ENCODE measurements at places on chromosomes 11 and 22.

GRCh38 chr11:9823887-9824385, 160.1 kb downstream of the SWAP70 start:
- no peak for DNase-seq

GRCh38 chr11:13896981-13897353, 65.6 kb upstream of the SPON1 start:
- DNase-seq = no peak

- DNase-seq = no peak
Measured at GRCh38 chr11:94148189-94148588, 19.5 kb downstream of the PANX1 start.

DNA sequence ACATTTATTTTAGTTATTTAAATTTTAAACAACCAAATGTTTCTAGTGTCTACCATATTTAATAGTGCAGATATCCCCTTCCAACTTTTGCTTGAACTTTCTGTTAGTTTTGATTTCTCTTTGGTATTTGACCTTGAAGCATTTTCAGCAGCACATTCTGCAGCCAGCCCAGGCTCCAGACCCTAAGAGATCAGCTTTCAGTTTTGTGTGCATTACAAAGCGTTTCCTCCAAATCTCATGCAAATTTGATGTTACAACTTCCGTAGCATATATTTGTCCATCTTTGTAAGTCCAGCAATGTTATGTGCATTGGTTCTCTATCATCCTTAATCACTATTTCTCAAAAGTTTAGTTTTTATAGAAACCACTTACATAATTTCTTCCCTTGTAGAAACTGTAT, 14.6 kb upstream of the SERGEF start:
- DNase-seq = no peak

GRCh38 chr22:23754980-23755636, 883 bp upstream of the VPREB3 start:
- no peak for DNase-seq

DNA sequence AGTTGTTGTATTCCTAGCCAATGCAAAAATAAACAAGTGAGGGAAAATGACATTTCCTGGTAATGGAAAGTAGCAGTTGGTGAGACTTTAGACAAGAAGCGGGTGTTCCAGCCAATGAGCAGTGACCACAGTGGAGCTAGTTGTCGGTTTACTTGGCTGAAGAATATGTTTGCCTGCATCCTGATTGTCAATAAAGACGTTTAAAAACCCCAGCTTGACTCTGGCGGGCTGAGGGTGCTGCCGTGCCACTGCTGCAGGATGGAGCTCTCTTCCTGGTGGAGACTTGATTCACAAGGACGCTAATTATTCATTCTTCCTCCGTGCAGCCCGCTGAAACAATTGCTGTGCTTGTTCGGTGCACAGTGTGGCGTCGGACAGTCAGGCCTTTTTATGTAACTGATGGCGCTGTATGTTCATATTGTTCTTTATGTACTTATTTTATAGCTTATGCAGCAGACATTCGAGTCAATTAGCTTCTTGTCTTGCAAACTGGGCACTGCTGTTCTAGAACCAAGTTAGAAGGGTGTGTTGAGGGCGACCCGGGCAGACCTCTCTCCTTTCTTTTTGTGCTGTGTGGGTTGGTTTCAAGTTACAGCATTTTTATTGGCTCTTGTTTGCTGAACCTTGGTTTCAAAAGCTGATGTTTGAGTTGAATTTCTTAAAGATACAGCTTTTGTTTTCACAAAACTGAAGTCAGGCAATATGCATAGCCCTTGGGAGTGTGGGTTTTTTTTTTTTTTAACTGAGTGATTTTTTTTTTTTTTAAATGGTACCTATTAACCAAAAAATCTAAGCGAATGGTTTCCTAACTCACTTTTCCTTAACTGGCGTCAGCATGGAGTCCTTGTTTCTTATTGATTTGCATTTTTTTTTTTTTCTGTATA, 153.9 kb downstream of the TEAD1 start:
- DNase-seq = no peak

GRCh38 chr22:37654563-37655251, 3.8 kb upstream of the PDXP start:
- DNase-seq = no peak

DNA sequence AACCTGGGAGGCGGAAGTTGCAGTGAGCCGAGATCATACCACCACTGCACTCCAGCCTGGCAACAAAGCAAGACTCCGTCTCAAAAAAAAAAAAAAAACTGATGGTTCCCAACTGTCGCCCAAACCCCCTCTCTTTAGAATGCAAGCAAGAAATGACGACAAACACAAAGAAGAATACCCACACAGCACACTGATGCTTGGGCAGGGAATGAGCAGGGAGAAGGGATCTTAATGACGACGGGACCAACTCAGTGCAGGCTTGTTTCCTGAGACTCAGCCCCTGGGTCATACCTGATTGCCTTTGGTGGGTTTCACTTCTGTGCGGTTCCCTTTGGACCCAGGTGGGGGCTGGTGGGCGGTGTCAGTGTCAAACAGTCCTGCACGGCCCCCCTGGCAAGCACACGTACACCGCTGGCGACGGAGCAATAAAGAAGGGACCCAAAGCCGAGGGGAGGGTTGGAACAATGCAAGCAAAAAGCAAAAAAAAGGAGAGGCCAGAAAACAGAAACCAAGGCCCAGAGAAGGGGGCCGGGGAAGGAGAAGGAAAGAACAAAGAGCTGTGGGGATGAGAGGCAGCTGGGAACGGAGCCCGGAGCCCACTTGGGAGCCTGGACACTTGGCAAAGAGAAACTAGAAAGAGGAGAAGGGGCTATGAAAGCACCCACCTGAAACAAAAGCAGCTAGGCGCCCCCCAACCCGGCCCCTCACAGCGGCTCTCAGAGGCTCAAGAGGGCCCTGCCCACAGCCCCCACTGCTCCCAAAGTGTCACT, 99.6 kb downstream of the CELSR1 start:
- DNase-seq = no peak

- DNase-seq = no peak
Measured at GRCh38 chr11:20192641-20193040, 32.4 kb upstream of the DBX1 start.

DNA sequence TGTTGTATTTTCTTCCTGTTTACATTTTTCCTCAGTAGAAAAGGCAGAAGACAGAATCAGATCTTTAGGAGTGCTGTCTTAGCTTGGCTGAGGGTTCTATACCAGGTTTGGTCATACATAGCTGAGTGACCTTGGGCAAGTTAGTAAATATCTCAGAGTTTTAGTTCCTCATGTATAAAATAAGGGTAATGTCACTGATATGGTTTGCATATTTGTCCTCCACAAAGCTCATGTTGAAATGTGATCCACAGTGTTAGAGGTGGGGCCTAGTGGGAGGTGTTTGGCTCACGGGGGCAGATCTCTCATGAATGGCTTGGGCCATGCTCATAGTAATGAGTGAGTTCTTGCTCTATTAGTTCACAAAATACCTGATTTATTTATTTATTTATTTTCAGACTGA, 7.5 kb upstream of the HTR3A start:
- no peak for DNase-seq

GRCh38 chr11:90700789-90701439, 478.1 kb upstream of the CHORDC1 start:
- no peak for DNase-seq

GRCh38 chr11:60377401-60378136, 763 bp upstream of the MS4A7 start:
- no peak for DNase-seq

GRCh38 chr11:75262436-75262835, 21.9 kb downstream of the TPBGL start:
- no peak for DNase-seq

DNA sequence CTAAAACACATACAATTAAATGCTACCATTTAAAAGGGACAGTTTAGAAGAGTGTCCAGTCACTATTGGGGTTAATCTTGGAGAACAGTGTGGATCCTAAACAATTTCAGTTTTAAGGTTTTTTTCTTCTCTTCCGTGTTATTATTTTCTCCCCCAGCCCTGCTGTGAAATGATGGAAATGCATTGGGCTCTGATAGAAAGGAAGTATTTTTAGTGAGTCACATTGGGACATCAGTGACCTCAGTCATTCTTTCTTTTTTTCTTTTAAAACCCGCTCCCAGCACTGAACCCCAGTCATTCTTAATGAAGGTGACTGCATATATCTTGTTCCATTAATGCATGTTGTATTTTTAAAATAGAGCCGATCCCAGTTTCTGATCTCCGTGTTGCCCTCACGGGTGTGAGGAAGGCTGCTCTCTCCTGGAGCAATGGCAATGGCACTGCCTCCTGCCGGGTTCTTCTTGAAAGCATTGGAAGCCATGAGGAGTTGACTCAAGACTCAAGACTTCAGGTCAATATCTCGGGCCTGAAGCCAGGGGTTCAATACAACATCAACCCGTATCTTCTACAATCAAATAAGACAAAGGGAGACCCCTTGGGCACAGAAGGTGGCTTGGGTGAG, 93.2 kb upstream of the OR4B1 start:
- no peak for DNase-seq

GRCh38 chr22:47042861-47043496, 280.5 kb downstream of the TBC1D22A start:
- DNase-seq = no peak

DNA sequence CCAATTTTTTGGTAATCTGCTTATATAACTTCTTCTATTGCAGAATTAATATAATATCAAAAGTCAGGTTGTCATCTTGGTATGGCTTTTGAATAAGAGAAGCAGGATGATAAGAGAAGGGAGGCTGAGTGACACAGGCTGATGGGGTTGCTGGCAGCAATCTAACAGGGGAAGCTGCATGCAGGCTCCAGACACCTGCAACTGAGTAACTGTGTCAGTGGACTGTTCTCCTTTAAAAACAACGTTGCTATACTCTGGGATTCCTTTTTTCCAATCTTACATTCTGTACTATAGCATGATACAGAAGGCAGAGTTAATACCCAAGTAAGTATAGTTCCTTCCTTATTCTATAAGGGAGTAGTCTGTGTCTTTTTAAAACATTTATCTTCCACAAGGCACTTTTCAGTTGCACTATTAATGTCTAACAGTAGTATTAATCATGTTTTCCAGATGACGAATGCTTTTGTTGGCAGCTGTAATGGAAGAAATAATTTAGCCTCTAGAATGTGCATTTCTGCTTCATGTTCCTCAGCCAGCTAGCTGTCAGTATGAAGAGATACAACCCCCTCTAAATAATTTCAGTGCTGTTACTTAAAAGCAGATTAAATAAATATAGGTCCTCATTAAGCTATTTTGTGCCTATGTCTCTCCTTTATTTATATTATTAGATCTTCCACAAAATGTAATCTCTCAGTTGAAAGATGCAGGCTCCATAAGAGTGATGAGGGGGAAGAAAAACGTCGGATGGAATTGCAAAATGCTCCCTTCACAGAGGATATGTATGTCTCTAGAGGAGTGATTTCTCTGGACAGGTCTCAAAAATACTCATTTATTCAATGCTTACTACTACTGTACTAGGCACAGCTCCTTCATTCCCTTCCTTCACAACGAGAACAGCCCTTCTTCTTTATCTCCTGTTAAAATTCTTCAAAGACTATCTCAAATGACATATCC, 50.8 kb downstream of the ATG16L2 start:
- no peak for DNase-seq

DNA sequence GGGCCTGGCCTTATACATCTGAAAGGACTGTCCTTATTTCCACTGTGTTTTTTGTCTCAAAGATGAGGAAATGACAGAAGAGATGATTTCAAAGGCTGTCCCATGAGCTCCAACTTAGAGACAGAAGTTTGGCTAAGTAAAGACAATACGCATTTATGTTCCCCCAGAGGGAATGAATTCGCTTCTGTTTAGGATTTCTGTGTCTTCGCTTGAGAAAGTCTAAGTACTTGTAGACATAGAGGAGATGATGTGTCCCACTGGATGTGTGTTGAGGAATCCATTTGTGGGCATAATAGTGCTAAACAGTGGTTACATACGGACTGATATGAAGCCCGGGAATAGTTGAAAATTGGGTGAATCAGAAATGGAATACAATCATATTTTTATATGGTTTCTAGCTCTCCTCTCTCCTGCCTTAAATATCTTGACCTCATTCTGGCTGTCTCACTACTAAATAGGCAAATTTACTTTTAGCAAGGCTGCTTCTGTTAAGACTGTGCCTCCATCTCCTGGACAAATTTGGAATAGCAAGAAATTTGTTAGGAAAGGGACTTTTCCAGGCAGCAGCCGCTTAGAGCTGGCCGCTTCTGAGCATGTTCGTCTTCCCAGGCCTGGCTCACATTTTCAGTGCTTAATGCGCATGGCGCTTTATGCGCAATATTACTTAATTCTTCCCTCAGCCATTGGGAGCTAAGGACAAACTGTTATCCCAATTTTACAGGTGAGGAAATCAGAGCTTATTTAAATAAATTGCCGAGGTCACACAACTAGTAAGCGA, 1.9 kb upstream of the PEX26 start:
- DNase-seq = peak; percentile 65

GRCh38 chr22:39209756-39210155, 35.0 kb downstream of the PDGFB start:
- DNase-seq = no peak

GRCh38 chr11:82462608-82463242, 270.9 kb downstream of the FAM181B start:
- DNase-seq = no peak

DNA sequence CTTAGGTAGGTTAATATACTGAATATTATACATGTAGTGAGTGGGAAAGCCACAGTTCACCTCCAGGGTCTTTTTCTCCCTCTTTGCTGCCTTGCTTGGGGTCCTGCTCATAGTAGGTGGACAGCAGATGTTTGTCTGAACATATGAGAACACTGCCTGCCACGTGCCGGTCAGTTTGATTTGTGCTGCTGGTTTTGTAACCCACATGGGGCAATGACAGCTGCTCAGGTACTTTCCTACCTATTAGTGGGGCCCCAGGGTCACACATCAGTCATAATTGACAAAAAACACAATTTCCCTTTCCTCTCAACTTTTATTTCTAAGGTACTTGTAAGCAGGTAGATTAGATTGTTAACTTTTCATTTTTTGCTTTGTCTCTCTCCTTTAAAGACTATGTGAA, 43.8 kb downstream of the BMAL1 start:
- DNase-seq = no peak

DNA sequence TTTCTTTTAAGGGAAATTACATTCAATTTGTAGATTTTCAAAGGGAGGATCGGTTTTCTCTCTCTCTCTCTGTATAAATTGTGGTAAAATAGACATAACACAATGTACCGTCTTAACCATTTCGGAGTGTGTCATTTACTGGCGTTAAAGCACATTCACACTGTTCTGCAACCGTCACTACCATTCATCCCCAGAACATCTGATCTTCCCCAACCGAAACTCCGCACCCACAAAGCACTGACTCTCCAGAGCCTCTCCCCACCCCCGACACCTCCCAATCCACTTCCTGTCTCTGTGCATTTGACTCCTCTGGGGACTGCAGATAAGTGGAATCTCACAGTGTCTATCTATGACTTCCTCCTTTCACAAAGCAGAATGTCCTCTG, 15.9 kb upstream of the GRAMD4 start:
- DNase-seq = peak; percentile 91

GRCh38 chr22:31556627-31557203, 60.4 kb downstream of the SFI1 start:
- DNase-seq = peak; percentile 49

DNA sequence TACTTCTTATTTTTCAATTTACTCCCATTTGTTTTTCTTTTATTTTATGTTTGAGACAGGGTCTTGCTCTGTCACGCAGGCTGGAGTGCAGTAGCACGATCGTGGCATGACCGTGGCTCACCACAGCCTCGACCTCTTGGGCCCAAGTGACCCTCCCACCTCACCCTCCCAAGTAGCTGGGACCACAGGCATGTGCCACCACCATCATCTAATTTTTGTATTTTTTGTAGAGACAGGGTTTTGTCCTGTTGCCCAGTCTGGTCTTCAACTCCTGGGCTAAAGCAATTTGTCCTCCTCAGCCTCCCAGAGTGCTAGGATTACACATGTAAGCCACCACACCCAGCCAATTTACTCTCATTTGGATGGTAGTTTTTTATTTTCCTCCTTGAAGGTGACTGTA, 679.3 kb upstream of the CCDC179 start:
- DNase-seq = no peak
